CD4-positive, CD25-positive, alpha-beta regulatory T cell (primary cell): ENCODE measurements at places on chromosomes 12 and 14. TPM values are rescaled to one million over a fixed set of nuclear protein-coding genes. Genes with fewer than 3 reads are reported as not detected.

The CLEC4D gene
- total RNA-seq: not detected

The TAS2R42 gene
- not detected for total RNA-seq

The TSPAN19 gene
- total RNA-seq: not detected

The NPFF gene
- not detected for total RNA-seq

The ADAM21 gene
- not detected for total RNA-seq

The RFX4 gene
- not detected for total RNA-seq

The SLC17A8 gene
- not detected for total RNA-seq

The PLCZ1 gene
- not detected for total RNA-seq

The TMTC1 gene
- not detected for total RNA-seq

The POTEG gene
- total RNA-seq: not detected

The KLHDC1 gene
- 3.1 TPM for total RNA-seq

DNA sequence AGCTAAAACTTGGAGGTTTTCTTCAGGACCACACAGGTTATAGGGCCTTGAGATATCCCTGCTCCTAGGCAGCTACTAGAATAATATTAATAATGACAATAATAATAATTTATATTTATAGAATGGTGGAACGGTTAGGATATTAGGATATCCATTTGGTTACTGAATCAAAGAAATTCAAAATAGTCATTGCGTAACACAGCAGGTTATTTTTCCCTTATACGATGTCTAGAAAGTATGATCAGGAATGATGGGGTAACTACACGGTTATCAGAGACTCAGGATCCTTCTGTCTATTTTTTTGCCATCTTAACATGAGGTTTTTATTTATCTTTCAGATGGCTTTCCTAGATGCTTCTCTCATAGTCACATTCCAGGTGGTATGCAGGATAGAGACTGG, 39.0 kb downstream of the NEUROD4 start:
- H3K36me3 ChIP-seq: no peaks in the 10 kb centered on the region
- no peaks in the 10 kb centered on the region for H3K4me1 ChIP-seq
- no peak overlapping the region for H3K27ac ChIP-seq
- H3K4me3 ChIP-seq: no peak overlapping the region

- H3K4me3 ChIP-seq: no peak overlapping the region
- no peak overlapping the region for H3K27ac ChIP-seq
- peaks cover 52% of the 10 kb centered on the region for H3K36me3 ChIP-seq
These were observed 25.3 kb downstream of the C2CD5 start for GRCh38 chr12:22518998-22519397.

DNA sequence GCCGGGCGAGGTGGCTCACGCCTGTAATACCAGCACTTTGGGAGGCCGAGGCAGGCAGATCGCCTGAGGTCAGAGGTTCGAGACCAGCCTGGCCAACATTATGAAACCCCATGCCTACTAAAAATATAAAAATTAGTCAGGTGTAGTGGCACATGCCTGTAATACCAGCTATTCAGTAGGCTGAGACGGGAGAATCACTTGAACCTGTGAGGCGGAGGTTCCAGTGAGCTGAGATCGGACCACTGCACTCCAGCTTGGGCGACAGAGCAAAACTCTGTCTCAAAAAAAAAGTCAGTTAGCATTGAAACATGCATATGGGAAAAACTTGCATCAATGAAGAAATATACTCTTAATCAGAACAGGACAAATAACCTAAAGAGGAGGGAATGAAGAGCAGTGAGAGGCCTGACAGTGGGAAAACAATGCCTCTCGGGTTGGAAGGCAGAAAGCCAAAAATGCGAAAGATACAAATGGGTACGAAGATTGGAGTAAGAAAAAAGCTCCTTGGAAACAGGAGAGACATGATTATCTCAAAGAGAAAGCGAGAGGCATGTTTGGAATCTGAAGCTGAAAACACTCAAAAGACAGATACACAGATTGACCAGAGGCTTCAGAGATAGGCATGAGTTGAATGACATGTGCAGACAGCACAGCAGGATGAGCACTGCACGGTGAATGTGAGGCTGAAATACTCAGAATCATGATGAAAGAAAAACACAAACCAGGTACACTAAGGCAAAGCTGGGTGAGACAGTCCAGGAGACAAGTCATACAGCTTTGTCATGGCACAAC, 30.6 kb downstream of the RESF1 start:
- no peak for DNase-seq
- H3K4me1 ChIP-seq: no peaks in the 10 kb centered on the region
- H3K27ac ChIP-seq: no peak overlapping the region

DNA sequence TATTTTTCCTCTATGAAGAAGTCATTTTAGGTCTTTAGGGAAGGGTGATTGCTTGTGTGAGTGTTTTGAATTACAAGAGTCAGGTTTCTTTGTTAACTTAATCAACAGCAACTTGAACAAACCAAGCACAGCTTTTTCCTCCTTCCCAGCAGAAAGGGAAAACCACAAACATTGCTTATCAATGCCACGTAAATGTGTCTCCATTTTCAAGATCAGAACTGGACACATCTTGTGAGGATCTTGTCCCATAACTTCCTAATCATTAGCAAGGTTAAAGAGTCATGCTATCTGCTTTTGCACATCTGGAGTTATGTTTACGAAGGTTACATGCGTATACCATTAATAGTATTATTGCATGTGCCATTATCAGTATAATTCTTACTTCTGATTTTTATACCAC, 248.0 kb upstream of the FLRT2 start:
- H3K4me1 ChIP-seq: no peaks in the 10 kb centered on the region
- H3K4me3 ChIP-seq: no peak overlapping the region
- no peaks in the 10 kb centered on the region for H3K36me3 ChIP-seq
- H3K27me3 ChIP-seq: no peaks in the 10 kb centered on the region

DNA sequence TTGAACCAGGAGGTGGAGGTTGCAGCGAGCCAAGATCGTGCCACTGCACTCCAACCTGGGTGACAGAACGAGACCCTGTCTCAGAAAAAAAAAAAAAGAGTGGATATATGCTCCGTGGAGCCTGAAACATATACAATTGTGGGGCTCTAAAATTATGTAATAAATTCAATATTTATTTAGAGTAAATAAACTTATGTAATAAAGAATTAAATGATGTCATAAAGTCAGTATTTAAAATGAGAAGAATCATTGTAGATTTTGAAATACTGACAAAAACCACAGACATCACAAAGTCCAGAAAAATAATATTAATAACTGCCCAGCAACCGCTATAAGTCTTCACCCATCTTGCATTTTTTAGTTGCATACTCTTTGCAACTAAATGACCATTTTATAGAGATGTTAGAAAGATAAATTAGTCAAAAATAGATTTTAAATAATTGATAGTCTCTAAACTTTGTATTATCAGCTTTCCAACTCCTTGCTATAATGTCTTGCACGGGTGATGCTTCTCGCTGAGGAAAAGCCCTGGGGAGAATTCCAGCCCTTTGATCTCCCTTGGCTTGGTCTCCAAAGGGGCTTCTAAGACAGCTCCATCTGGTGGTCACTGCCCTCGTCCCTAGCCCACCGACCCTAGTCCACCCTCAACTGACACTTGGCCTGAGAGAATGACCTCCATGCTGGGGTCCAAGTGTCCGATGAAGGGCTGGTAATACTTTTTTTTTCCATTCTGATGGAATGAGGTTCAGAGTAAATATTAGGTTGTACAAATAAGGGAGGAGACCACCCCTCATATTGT, 7.9 kb upstream of the TMBIM6 start:
- no peaks in the 10 kb centered on the region for H3K4me1 ChIP-seq
- no peak overlapping the region for H3K4me3 ChIP-seq
- DNase-seq: no peak
- no peaks in the 10 kb centered on the region for H3K36me3 ChIP-seq
- H3K27ac ChIP-seq: no peak overlapping the region
- H3K27me3 ChIP-seq: peaks cover 7% of the 10 kb centered on the region

GRCh38 chr14:61561657-61562276, 133.5 kb upstream of the HIF1A start:
- H3K27ac ChIP-seq: no peak overlapping the region
- DNase-seq: no peak
- H3K36me3 ChIP-seq: no peaks in the 10 kb centered on the region
- H3K27me3 ChIP-seq: no peaks in the 10 kb centered on the region

DNA sequence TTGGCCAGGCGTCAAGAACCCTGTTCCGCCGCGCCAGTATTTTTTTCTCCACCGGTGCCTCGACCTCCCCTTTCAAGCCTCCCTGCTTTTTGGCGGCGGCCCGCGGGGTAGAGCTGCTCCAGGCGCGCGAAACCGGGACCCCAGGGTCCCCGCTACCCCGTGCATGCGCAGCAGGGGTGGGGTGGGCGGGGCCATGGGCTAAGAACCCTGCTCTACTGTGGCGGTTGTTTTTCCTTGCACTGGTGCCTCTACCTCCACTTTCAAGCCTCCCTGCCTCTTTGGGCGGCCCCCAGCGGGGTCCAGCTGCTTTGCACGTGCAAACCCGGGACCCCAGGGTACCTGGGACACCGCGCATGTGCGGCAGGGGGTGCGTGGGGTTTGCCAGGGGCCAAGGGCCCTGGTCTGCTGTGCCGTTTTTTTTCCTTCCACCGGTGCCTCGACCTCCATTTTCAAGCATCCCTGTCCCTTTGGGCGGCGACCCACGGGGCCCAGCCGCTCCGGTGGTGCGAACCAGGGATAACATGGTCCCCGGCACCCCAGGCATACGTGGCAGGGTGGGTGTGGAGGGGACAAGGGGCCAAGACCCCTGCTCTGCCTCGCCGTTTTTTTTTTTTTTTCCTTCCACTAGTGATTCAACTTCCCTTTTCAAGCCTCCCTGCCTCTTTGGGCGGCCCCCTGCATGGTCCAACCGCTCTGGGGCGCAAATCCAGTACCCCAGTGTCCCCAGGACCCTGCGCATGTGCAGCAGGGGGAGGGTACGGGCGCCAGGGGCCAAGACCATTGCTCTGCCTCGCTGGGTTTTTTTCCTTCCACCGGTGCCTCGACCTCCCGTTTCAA, 326.8 kb downstream of the ALG10 start:
- no peak overlapping the region for H3K27ac ChIP-seq
- no peaks in the 10 kb centered on the region for H3K36me3 ChIP-seq
- no peaks in the 10 kb centered on the region for H3K4me1 ChIP-seq
- H3K4me3 ChIP-seq: no peak overlapping the region

GRCh38 chr14:64910847-64911495, 3.3 kb upstream of the CHURC1 start:
- H3K27me3 ChIP-seq: peaks cover 3% of the 10 kb centered on the region
- no peak overlapping the region for H3K4me3 ChIP-seq
- DNase-seq: no peak
- H3K36me3 ChIP-seq: no peaks in the 10 kb centered on the region
- H3K27ac ChIP-seq: no peak overlapping the region

DNA sequence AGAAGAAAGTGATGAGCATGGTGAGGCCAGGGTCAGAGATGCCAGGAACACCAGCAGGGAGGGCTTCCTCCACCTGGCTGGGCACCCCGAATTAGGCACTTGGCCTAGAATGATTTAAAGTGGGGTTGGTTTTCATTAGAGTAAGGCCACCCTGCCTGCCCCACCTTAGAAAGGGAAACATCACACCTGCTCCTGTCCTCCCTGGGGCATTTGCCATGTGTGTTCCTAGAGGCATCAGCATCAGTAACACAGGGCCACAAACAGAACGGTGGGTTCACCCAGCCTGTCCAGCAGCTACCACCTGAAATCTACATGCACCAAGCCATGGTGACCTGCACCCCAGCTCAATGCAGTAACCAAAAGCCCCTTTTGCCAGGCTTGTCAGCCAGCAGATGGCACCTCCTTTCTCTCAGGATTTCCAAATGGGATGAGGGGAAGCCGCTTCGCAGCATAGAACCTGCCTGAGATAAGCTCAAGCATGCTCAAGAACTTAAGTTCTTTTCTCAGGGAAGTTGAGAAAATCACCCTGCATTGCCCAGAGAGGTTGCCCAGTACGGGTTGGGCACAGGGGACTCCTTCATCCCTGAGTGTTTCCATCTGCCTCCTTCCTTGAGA, 338.8 kb downstream of the DPF3 start:
- H3K4me3 ChIP-seq: no peak overlapping the region
- no peaks in the 10 kb centered on the region for H3K4me1 ChIP-seq
- H3K27me3 ChIP-seq: peaks cover 6% of the 10 kb centered on the region

DNA sequence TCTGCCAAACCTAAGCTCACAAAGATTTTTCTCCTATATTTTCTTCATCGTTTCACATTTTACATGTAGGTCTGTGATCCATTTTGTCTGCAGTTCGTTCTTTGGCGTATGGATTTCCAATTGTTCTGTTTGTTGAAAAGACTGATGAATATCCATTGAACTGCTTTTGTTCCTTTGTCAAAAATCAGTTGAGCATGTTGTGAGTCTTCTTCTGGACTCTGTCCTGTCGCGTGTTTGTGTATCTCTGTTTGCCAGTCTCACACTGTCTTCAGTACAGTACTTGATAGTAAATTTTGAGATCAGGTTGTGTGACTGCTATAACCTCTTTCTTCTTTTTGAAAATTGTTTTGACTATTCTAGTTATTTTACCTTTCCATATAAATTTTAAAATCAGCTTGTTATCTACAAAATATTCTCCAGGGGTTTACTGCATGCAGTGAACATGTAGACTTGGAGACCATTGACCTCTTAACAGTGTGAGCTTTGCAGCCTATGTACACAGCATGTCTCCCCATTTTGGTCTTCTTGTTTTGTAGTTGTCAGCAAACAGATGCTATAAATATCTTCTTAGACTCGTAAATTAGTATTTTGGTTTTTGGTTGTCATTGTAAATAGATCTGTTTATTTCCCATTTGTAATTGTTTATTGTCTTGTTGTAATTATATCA, 94.0 kb upstream of the DYNC1H1 start:
- peaks cover 20% of the 10 kb centered on the region for H3K4me1 ChIP-seq
- H3K27ac ChIP-seq: no peak overlapping the region
- H3K27me3 ChIP-seq: no peaks in the 10 kb centered on the region
- DNase-seq: no peak
- no peak overlapping the region for H3K4me3 ChIP-seq

GRCh38 chr14:30193845-30194501, 266.3 kb upstream of the PRKD1 start:
- no peaks in the 10 kb centered on the region for H3K27me3 ChIP-seq
- no peak overlapping the region for H3K27ac ChIP-seq
- no peak for DNase-seq
- H3K4me3 ChIP-seq: no peak overlapping the region

- H3K27ac ChIP-seq: no peak overlapping the region
- no peaks in the 10 kb centered on the region for H3K4me1 ChIP-seq
These were observed 93.7 kb upstream of the WSCD2 start for GRCh38 chr12:108035372-108035771.

DNA sequence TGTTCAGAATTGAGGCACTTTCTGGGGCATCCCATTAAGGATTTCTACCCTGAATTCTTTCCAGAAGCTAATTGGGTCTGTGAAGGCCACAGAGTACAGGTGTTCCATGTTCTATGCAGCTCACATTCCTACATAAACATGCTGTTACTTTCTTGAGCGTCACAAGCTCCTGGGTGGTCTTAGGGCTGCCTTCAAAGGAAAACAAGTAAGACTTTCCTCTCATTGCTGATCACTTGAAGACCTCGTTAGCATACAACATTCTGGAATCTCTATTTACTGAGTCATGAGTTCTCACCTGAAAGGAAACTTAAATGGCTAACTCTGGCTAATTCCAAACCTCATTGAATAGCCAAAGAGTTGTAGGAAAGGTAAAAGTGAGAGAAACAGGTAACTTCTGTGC, 63.0 kb upstream of the HMGA2 start:
- H3K4me1 ChIP-seq: no peaks in the 10 kb centered on the region
- no peaks in the 10 kb centered on the region for H3K27me3 ChIP-seq
- H3K4me3 ChIP-seq: no peak overlapping the region
- H3K36me3 ChIP-seq: no peaks in the 10 kb centered on the region
- no peak overlapping the region for H3K27ac ChIP-seq
- no peak for DNase-seq
